ENCODE measurements at places on chromosomes 7 and 10.

DNA sequence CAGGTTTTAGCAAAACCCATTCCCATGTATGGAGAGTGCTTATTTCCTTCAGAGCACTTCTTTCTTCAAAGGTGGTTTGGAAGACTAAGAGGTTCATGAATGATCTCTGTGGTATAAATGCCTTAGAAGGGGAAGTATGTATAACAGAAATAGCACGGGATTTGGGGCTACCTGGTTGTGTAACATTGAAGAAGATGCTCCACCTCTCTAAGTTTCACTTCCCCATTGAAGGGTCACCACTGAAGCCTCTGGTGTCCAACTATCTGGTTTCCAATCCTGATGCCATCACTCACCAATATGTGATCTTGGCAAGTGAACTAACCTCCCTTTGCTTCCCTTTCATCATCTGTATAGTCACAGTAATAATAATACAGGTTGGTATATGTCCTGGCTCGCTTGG lies 37.2 kb downstream of the CYCS start:
- no peak for DNase-seq

GRCh38 chr10:93138113-93138870 lies 64.6 kb downstream of the CYP26A1 start:
- no peak for DNase-seq

DNA sequence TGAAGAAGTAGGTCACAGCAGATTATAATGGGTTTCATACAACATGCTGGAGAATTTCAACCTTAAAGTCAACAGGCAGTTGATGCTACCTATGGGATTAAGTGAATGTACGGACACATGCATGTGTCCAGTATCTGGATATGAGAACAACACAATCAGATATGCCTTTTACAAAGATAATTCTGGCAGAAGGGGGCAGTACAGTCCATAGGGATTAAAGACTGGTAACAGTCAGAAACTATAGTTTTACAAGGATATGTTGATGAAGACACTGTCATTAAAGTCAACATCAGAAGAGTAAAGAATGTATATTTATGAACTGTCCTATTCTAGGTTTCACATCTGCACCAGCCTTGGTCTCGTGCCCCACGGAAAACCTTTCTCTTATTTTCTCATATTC lies 41.5 kb downstream of the ANKMY2 start:
- no peak for DNase-seq

- DNase-seq: no peak
Observed at GRCh38 chr10:102630663-102631062, 13.6 kb upstream of the TRIM8 start.

DNA sequence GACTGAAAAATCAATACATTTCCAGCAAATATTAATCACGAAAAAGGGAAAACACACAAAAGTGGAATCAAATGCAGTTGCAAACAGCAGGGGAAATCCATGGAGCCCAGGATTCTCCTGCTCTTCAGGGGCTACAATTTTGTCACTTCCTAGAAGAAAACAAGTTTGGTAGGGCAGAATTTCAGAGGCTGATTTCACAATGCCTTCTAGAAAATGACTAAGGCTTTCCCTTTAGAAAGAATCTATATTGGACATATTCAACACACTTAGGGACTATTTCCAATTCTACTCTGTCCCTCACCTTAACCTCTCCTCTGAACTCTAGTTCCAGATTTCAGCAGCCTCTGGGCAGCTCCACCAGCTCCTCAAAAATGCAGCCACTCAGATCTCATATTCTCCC lies 111.3 kb downstream of the HECTD2 start:
- DNase-seq: no peak
